ENCODE measurements at places on chromosomes 16 and 17.
A peak's percentile ranks its signal among the peaks of the same experiment; 100 is the strongest.

DNA sequence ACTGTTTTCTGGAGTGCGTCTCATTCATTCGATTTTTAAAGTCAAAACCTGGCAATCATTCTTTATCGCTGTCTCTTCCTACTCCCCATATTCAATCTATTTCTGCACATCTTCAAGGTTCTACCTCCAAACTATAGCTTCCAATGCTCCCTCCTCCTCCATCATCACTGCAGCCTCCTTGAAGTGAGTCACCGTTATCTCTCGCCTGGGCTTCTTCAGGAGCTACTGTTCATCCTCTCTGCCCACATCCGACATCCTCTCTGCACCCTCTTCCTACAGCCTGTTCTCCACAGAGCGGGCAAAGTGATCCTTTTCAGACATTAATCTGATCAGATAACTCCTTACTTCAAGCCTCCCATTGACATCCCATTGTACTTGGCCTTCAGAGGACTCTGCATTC, 144.2 kb upstream of the DNAH9 start:
- DNase-seq: no peak

- no peak for DNase-seq
Measured at GRCh38 chr16:11232852-11233726, 22.9 kb downstream of the SOCS1 start.

GRCh38 chr17:4956493-4957061, 5.7 kb downstream of the ENO3 start:
- no peak for DNase-seq

DNA sequence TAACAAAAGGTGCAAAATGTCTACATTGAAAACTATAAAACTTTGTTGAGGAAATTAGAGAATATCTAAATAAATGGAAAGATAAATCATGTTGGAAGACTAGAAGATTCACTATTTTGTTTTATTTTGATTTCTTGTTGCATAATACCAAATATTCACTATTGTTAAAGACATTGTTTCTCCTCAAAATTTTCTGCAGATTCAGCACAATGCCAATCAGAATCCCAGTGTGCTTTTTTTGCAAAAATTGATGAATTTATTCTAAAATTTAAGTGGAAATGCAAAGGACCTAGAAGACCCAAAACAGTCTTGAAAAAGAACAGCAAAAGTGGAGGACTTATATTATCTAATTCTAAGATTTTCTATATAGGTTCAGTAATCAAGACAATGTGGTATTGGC, 40.4 kb downstream of the TTLL6 start:
- no peak for DNase-seq

- DNase-seq: no peak
Measured at GRCh38 chr17:33942414-33942813, 312.7 kb upstream of the CCL2 start.

DNA sequence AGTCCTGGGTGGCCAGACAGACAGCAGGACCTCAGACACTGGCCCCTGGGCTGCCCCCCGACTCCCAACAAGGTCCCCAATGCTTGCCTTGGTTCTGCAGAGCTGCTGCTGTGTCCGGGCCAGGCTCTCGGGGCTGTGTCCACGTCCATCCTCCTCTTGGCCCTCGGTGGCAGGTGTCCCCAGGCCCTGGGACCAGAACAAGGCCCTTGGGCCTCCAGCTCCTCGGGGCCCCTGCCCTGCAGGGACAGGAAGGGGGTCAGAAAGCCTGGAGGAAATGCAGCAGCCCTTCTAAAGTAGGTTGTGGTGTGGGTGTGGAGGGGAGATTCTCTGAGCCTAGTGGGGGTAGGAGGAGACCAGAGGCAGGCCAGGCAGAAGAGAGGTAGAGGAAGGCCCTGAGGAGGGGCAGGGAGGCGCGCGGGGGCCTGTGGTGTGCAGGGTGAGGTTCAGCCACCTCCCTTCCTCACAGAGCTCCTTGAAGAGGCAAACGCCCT, 2.5 kb upstream of the AXIN1 start:
- DNase-seq: no peak

DNA sequence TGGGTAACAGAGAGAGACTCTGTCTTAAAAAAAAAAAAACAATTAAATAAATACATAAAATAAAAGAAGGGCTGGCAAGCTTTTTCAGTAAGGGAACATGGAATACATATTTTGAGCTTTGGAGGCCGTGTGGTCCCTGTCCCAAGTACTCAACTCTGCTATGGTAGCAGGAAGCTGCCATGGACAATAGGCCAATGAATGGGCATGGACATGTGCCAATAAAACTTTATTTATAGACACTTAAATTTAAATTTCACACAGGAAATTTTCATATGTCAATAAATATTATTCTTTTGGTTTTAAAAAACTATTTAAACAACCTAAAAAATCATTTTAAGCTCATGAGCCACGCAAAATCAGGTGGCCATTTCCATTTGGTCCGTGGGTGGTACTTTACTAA, 3.8 kb downstream of the OTOA start:
- DNase-seq: no peak

GRCh38 chr16:3182608-3183444, 5.2 kb upstream of the OR1F1 start:
- DNase-seq: peak; percentile 73

- DNase-seq: no peak
Measured at GRCh38 chr16:53085931-53086421, 31.2 kb downstream of the CHD9 start.

DNA sequence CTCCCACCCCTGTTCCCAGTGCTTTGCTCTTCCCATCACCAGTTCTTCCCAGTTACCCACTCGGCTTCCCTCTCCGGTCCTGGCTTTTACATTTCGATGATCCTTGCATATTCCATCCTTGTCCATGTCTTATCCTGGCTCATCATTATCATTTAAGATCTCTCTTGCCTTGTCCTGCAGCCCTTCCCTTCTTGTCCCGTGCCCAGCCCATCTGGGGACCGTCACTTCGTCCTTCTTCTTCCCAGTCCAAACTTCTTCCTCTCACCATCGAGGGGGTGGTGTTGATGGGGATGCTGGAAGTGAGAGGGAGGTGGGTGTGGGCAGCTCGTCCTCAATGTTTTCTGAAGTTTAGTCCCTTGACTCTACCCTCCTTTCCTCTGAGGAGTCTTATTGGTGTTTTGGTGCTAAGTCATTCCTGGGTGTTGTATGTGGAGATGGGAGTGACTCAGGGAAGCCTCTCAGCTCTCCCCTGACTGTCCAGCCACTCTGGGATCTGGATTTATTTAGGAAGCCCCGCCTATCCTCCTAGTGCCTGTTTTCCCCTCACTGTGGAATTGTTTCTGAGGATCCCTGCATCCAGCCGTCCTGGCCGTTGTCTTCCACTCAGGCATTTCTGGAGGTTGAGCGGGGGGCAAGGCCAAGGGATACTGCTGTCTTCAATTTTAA, 975 bp downstream of the SNX29 start:
- DNase-seq: no peak

DNA sequence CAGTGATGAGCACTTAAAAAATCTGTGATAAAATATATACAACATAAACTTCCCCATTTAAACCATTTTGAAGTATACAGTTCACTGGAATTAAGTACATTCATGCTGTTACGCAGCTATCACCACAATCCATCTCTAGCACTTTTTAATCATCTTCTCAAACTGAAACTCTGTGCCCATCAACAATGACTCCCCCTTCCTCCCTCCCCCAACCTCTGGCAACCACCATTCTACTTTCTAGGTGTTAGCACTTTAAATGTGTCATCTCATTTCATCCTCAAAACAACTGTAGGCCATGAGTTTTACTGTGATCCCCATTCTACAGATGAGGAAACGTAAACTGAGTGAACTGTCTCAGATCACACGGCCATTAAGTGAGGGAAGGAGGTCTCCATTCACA, 13.8 kb upstream of the TMEM98 start:
- DNase-seq: no peak

DNA sequence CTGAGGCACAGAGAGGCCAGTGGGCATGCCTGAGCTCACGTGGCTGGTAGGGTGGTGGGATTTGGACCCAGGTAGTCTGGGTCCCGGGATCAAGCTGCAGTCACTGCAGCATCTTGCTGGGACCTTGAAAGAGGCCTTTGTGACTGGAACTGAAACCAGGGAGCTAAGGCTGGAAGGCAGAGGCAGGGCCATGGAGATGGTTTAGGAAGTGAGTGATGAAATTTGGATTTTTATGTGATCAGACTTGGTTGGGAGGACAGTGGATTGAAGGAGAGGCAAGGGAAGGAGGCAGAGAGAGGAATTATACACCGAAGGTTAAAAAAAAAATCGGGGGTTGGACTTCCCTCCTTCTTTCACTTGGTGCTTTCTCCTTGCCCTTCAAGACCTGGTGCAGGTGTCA, 255.4 kb upstream of the CACNG5 start:
- no peak for DNase-seq
